ENCODE measurements at places on chromosomes 2 and 18. TPM values are rescaled to one million over a fixed set of nuclear protein-coding genes. Genes with fewer than 3 reads are reported as not detected.

The LIMS3 gene
- total RNA-seq, result 0.52 TPM

The ABHD1 gene
- 0.10 TPM for total RNA-seq

The UGT1A5 gene
- total RNA-seq, result not detected

The TTR gene
- not detected for total RNA-seq

The SIX3 gene
- not detected for total RNA-seq

The RBM44 gene
- total RNA-seq, result 3.5 TPM

The MEP1B gene
- total RNA-seq, result not detected

The LRP2 gene
- not detected for total RNA-seq

The TUBA4B gene
- total RNA-seq, result not detected

The APOB gene
- not detected for total RNA-seq

The SERPINB10 gene
- 5.7 TPM for total RNA-seq

The PSD4 gene
- total RNA-seq, result 47.2 TPM

The PLA2R1 gene
- total RNA-seq, result not detected

The RALB gene
- total RNA-seq, result 22.1 TPM

The ZEB2 gene
- total RNA-seq, result 511 TPM

The CCDC102B gene
- 4.1 TPM for total RNA-seq
